ENCODE measurements at places on chromosomes 1 and 21.

DNA sequence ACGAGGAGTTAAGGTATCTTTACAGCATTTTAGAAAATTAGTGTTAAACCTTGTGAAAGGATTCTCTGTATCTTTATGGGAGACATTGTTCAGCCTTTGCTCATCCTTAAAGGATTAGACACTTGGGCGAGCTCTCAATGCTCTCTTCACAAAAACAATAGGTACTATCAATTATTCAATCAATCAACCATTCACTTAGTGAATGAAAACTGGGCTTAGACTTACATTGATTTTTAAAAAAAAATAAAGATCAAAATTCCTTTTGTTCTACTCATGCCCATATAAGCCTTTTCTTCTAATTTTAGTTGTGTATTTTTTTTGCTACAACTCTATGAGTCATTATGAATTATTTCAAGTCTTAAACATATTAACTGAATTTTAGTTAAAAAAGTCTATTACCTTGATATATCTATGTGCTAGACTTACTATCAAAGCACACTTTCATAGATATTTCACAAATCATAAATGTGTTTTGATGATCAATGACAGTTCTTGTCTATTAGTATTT lies 181.2 kb downstream of the DPYD start:
- DNase-seq = peak; percentile 16

- DNase-seq = peak; percentile 13
Observed at GRCh38 chr1:209168204-209168603, 415.3 kb upstream of the CAMK1G start.

DNA sequence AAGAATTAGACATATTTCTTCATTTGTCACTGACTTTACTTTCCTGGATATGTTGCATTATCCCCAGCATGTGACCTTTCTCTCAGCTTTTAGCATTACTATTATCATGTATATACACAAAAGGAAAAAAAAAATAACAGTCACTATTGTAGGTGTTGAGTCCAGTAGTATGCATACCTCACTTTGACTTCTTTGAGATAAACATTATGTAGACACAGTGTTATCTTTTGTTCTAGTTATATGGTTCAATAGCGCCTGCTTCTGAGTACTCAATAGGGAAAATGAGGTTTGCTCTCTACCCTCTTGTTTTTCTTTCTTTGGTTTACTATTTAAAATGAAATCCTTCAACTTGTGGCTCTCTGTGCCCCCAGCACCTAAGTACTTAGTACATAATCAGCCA lies 409.6 kb upstream of the PKN2 start:
- no peak for DNase-seq

- no peak for DNase-seq
Observed at GRCh38 chr1:228366866-228367741, 39.5 kb downstream of the TRIM11 start.

DNA sequence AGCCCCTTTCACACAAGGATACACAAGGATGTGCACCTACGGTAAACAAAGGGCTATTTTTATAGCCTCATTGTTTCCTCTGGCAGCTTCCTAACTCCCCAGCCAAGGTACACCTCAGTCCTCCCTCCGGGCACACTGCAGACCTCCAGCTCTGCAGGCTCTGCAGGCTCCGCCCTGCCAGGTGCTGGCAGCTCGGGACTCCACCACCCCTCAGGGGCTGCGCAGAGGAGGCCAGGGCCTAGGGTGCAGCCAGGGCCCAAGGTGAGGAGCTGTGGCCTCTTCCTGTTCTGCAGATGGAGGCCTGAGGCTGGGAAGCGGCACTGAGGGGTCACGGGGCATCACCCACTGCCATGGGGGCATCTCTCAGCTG lies 19.8 kb upstream of the CLSTN1 start:
- no peak for DNase-seq

GRCh38 chr1:160309571-160309970 lies 24.6 kb upstream of the PEX19 start:
- DNase-seq = no peak

- no peak for DNase-seq
Observed at GRCh38 chr1:18923756-18924211, 21.4 kb upstream of the ALDH4A1 start.

DNA sequence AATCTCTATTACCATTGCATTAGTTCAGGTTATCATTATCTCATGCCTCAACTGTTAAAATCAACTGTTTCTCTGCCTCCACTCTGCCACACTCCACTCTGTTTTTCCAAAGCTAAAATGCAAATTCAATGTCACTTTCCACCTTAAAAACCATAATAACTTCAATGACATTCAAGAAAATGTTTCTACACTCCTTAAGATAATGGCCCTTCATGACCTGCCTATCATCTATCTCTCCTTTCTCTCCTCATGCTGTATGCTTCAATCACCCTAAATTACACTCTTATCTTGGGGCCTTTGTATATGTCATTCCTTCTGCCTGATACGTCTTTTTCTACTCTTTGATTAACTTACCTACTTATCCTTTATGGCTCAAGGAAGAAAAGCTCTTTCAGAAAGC lies 296.0 kb downstream of the LRRC7 start:
- no peak for DNase-seq

DNA sequence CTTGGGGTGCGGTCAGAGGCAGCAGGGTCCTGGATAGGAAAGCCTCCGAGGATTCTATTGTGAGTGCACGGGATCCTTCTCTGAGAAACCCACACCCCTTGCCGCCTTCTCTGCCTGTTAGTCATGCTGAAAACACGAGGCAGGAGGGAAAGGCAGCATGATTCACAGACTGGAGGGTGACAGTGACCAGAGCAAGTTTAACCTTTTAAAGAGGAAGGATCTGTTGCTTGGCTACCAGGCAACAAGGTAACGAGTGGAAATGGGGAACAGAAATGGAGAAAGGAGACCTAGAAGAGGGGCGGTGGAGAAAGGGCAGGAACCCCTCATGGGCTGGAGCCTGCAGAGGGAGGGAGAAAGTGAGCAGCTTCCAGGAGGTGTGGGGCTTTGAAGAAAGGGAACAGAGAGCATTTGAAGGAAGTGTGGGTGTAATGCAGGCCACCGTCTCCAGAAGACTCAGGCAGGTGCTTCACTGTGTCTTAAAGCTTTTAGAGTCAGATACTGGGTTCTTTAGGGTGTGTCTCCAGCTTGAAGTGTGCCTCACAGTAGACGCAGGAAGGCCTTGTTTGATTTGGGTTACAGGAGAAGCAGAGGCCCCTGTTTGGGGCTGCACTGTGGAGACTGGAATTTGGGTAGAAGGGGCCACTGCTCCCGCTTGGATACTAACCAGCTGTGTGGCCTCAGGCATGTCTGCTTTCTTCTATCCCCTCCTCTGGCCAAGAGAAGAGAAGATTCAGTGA lies 19.1 kb downstream of the OPTC start:
- peak; percentile 94 for DNase-seq

DNA sequence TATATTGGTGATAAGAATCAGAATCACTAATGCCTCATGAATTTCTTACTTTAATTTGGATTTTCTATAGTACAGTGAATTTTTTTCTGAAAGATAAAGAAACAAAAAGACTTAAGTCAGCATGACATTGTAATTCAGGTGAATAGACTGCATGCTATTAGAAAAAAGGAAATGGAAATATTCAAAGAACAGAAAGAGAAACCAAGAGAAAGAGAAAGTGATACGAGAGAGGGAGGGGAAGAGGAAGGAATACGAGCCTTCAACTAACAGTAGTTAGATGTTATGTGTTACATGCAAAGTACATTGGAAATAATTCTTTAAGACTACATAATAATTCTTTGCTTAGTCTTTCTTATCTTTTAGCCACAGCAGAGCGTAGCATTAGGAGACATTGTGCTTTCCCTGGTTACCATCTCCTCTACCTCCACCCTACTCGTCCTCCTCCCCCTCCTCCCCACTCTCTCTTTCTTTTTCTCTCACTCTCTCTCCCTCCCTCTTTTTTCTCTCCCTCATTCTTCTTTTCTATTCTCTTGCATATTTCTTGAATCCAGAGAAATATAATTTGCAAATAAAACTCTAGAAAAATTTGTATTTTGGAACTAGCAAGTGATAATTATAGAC lies 46.4 kb upstream of the ADGRL4 start:
- peak; percentile 21 for DNase-seq

DNA sequence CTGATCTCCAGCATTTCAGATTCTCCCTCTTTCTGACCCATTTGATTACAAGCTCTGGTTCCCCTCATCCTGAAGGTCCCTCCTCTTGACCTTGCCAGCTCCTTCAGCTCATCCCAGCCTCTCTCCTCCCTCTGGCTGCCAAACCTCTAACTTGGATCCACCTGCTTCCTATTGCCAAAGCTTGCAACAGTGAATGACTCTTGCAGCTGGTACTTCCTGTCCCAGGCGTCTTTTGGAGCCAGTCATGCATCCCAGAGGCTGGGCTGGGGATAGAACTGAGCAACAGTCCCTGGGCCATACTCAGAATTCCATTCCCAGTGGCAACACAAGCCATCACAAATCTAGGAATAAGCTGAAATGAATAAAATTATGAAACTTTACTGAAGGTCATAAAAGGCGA lies 27.7 kb upstream of the SPOCD1 start:
- peak; percentile 62 for DNase-seq

DNA sequence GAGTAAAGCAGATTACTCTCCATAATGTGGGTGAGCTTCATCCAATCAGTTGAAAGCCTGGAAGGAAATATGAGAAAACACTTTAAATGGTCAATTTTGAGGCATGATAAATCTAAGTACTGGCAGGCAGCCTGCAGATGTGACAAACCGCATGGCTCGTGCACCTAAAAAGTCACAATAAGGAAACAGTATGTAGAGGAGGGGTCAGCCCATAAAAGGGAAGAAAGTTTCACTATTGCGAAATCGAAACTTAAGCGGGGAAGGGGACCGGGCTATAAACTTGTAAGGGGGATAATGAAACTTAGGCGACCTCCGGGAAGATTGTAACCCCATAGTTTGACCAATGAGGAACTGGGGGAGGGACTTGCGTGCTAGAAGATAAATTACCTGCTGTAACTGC lies 109.8 kb downstream of the PLPPR4 start:
- DNase-seq = no peak

GRCh38 chr1:231172411-231172810 lies 10.6 kb downstream of the TRIM67 start:
- no peak for DNase-seq

DNA sequence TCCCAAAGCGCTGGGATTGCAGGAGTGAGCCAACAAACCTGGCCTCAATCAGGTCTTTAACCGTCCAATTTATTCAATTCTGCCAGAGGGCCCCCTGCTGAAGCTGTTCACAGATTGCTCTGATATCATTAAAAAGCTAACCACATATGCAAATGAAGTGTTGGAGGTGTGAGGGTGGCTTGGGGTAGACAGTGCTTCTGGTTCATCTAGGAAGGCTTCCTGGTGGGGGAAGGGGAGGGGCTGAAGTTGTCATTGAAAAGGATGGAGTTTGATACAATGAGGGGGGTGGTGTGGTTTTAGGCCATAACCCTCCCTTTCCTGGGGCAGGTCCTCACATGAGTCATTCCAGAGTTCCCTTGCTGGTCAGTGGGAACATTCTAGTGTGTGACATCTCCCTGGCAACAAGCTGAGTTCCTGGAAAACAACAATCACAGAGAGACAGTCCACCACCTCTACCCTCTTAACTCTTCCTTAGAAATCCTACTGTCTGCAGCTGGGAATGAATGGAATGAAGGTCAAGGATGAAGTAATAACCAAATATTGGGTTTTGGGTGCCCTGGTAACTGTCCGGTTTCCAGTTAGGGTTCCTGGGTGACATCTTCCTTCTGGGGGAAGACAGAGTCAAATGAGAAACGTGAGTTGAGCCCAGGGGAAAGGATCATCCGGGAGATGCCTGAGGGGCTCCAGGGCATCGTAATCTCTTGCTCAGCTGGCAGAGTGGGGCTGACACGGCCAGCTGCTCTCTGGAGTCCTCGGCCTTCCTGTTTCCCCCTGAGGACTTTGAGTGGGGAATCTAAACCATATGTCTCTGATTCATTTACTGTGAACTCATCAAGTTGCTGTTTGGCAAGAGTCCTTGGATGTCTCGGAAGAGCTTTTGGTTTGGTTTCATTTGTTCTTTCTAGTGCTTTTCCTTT lies 32.2 kb downstream of the BATF3 start:
- DNase-seq = peak; percentile 96

GRCh38 chr1:46687921-46688509 lies 16.4 kb downstream of the TEX38 start:
- no peak for DNase-seq

- DNase-seq = no peak
Observed at GRCh38 chr1:217553949-217554509, 76.9 kb downstream of the GPATCH2 start.

GRCh38 chr1:2587071-2587859 lies 688 bp downstream of the PRXL2B start:
- peak; percentile 27 for DNase-seq

GRCh38 chr1:168439456-168440375 lies 104.1 kb downstream of the XCL2 start:
- DNase-seq = peak; percentile 86

- DNase-seq = no peak
Observed at GRCh38 chr1:89539128-89539527, 14.5 kb downstream of the LRRC8B start.

DNA sequence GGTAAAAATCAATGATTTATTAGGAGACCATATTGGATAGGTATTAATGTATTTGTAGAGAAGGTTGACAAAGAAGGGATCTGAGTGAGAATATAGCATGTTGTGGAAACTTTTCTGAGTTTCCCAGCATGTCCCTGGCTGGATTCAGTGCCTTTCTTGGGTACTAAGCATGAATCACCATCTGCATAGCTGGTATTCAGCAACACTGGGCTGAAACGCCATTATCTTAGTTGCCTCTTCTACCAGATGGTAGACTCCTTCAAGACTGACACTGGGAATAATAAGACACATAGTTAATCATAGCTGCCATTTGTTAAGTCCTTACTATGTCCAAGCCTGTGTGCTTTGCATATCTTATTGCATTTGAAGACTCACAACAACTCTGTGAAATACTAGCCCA lies 45.5 kb downstream of the ATP5PF start:
- peak; percentile 9 for DNase-seq

- DNase-seq = peak; percentile 97
Observed at GRCh38 chr1:164726235-164726634, 167.3 kb downstream of the PBX1 start.

- peak; percentile 27 for DNase-seq
Observed at GRCh38 chr1:154869351-154870114, 548 bp downstream of the KCNN3 start.

DNA sequence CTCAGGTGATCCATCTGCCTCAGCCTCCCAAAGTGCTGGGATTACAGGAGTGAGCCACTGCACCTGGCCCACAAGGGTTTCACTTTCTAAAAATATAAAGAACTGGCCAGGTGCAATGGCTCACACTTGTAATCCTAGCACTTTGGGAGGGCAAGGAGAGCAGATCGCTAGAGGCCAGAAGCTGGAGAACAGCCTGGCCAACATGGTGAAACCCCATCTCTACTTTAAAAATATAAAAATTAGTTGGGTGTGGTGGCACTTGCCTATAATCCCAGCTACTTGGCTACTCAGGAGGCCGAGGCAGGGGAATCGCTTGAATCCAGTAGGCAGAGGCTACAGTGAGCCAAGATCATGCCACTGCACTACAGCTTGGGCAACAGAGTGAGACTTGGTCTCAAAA lies 25.7 kb downstream of the MRPL39 start:
- no peak for DNase-seq

GRCh38 chr1:204588826-204589225 lies 72.6 kb downstream of the MDM4 start:
- DNase-seq = no peak

GRCh38 chr1:38680801-38681510 lies 178.6 kb downstream of the RRAGC start:
- DNase-seq = peak; percentile 21

Data from iris pigment epithelial cell (primary cell).